Activated CD4-positive, alpha-beta memory T cell treated with anti-CD3 and anti-CD28 coated beads, Interleukin-2, amount 10 ng/mL, durations not matched to agents 7 days and 5 days (primary cell): ENCODE measurements at places on chromosomes 2 and 18. TPM values are rescaled to one million over a fixed set of nuclear protein-coding genes. Genes with fewer than 3 reads are reported as not detected.

- DNase-seq: no peak
- H3K4me3 ChIP-seq: peak overlapping the region; percentile 71
- no peaks in the 10 kb centered on the region for H3K27me3 ChIP-seq
- peak overlapping the region; percentile 98 for H3K27ac ChIP-seq
These were observed 68.7 kb downstream of the ZFP36L2 start for GRCh38 chr2:43157506-43158246.

GRCh38 chr2:173401716-173402326, 47.1 kb downstream of the CDCA7 start:
- no peak for DNase-seq
- H3K4me3 ChIP-seq: no peak overlapping the region
- peaks cover 65% of the 10 kb centered on the region for H3K27me3 ChIP-seq

GRCh38 chr2:38945372-38945771, 55.7 kb downstream of the ARHGEF33 start:
- no peak overlapping the region for H3K4me3 ChIP-seq
- H3K27ac ChIP-seq: no peak overlapping the region
- DNase-seq: no peak
- no peaks in the 10 kb centered on the region for H3K36me3 ChIP-seq
- no peaks in the 10 kb centered on the region for H3K4me1 ChIP-seq
- peaks cover 5% of the 10 kb centered on the region for H3K27me3 ChIP-seq

- no peak for DNase-seq
- no peaks in the 10 kb centered on the region for H3K27me3 ChIP-seq
- H3K27ac ChIP-seq: no peak overlapping the region
- H3K4me1 ChIP-seq: no peaks in the 10 kb centered on the region
- peaks cover 3% of the 10 kb centered on the region for H3K36me3 ChIP-seq
- no peak overlapping the region for H3K4me3 ChIP-seq
These were observed 16.7 kb downstream of the CAPN10 start for GRCh38 chr2:240603081-240603835.

Gene CAPN14
- total RNA-seq: 0.35 TPM

Gene ABCG8
- total RNA-seq: not detected

DNA sequence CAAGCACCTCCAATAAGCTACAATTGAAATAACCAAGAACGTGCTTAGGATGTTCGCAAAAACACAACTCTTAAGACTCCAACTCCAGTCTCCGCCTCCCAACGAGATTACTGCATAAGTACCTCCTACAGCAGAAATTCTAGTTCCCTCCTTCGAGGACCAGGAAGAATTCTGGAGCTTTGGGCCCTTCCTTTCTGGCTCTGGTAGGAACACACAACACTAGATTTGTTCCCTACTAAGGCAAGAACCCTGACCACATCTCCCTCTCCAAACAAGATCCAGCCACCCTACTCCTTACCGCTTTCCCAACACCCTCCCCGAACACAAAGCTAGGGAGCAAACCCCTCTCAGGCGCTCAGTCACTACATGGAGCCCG, 721 bp downstream of the ADAM17 start:
- peak overlapping the region; percentile 94 for H3K27ac ChIP-seq
- H3K27me3 ChIP-seq: no peaks in the 10 kb centered on the region
- peaks cover 61% of the 10 kb centered on the region for H3K4me1 ChIP-seq
- peaks cover 14% of the 10 kb centered on the region for H3K36me3 ChIP-seq
- H3K4me3 ChIP-seq: peak overlapping the region; percentile 97

DNA sequence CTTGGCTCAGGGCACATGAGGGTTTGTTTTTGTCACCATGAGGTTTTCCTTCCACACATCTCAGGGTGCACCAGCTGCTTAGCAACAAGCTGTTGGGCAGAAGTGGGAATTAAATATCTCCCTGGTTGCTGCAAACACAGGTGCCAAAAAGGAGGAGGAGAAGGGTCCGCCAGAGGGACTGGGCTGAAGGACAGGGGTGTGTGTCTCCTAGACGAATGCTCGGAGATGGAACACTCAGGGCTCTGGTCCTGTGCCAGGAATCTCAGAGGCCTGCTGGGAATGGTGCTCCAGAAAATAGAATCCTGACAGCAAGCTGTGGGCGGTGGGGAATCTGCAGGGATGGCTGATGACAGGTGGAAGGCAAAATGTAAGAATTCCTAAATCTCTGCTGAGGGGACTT, 94.5 kb downstream of the VSNL1 start:
- H3K36me3 ChIP-seq: no peaks in the 10 kb centered on the region
- H3K27me3 ChIP-seq: no peaks in the 10 kb centered on the region
- H3K4me1 ChIP-seq: no peaks in the 10 kb centered on the region
- DNase-seq: no peak
- no peak overlapping the region for H3K27ac ChIP-seq

Gene SLC4A5
- 3.4 TPM for total RNA-seq

Gene PSD4
- 272 TPM for total RNA-seq

GRCh38 chr2:25712455-25712854, 39.1 kb upstream of the DTNB start:
- DNase-seq: no peak
- H3K4me1 ChIP-seq: peaks cover 14% of the 10 kb centered on the region
- H3K36me3 ChIP-seq: no peaks in the 10 kb centered on the region
- H3K4me3 ChIP-seq: no peak overlapping the region
- no peak overlapping the region for H3K27ac ChIP-seq
- H3K27me3 ChIP-seq: peaks cover 18% of the 10 kb centered on the region

Gene DNAJC5G
- not detected for total RNA-seq

GRCh38 chr2:233059797-233060500, at the start of gene INPP5D:
Gene INPP5D, plus strand, starts transcription at chr2:233060342. Its CDS starts 137 bp downstream, at chr2:233060479.
- peaks cover 44% of the 10 kb centered on the region for H3K36me3 ChIP-seq
- peak; percentile 83 for DNase-seq
- H3K4me3 ChIP-seq: peak within 1 kb of the TSS; percentile 99
- H3K27ac ChIP-seq: peak within 1 kb of the TSS; percentile 84

DNA sequence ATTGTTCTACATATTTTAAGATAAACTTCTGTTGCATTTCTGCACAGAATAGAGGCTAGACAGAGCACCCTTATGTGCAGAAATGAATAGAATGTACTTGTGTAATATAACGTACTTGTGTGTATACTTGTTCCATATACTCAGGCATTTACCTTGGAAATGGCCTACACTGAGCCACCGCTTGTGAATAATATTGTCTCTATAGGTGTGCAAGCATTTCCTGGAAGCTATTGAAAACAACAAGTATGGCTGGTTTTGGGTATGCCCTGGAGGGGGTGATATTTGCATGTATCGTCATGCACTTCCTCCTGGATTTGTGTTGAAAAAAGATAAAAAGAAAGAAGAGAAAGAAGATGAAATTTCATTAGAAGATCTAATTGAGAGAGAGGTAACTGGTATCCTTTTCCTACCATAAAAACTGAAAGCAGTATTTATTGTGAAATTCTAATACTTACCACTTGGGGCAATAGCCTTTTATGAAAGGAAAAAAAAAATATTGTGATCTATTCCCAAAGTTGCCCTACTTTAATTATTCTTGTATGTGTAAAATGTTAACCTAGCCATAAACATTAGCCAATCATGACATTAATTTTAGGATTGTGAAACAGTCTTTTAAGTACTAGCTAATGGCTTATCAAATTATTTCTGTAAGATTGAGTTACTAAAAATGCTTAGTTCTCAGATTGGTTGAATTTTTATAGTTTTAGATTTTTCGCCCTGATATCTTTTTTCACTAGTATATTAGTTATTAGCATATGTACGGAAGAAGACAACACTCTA, 18.0 kb downstream of the ZC3H15 start:
- DNase-seq: no peak
- H3K4me3 ChIP-seq: peak overlapping the region; percentile 34
- H3K4me1 ChIP-seq: peaks cover 8% of the 10 kb centered on the region

DNA sequence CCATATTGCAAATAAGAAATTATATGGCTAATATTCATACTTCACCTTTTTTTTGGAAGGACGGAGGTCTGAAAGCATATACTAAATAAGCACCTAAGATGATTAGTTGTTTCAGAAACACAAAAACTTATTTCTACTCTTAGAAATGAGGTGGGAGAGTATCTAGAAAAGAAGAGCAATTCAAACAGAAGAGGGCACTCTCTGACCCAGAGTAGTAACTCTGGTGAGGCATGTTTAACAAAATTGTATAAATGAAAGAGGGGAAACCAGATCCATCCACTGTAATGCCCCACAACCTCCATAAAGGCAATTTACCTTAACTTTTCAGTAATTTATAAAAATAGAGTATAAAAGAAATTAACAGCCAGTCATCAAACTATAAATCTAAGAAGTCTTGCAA, 669.6 kb upstream of the VRK2 start:
- no peak overlapping the region for H3K4me3 ChIP-seq
- H3K27ac ChIP-seq: no peak overlapping the region
- no peaks in the 10 kb centered on the region for H3K27me3 ChIP-seq
- H3K36me3 ChIP-seq: no peaks in the 10 kb centered on the region
- DNase-seq: no peak
- H3K4me1 ChIP-seq: no peaks in the 10 kb centered on the region

DNA sequence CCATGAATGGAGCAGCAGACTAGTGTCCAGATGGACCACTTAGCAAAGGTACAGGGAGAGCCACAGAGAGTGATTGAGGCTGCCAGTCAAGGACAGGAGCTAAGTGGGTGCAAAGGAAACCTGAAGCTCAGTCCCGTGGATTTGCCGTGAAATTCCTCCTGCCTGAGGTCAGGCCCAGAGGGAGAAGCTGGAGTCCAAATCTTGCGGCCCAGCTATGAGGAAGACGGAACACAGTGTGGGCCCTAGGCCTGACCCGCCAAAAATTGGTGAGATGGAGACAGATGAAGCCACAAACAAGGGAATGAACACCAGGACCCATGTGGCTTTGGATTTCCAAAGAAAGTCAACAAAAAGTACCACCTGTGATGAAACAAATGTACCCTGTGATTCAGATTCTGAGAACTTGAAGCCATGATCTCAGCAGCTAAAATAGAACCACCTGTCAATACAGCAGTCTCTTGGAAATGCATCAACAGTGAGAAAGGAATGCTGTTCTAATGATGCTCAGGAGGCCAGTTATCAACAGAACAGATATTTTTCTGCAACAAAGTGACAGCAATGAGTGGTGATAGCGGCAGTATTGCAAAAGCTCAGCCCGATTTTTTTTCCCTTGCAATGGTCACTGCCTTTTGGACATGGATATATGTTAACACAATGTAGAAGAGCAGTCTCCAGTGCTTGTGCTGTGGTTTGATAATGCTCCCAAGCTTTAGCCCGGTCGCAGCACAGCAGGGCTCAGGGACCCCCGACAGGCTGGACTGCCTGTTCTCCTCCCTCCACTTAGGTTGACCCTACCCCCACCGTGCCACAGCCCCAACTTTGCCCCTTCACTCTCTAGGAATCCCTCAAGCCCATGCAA, 10.7 kb downstream of the COL6A3 start:
- no peaks in the 10 kb centered on the region for H3K36me3 ChIP-seq
- no peaks in the 10 kb centered on the region for H3K27me3 ChIP-seq
- H3K4me3 ChIP-seq: no peak overlapping the region
- H3K4me1 ChIP-seq: no peaks in the 10 kb centered on the region
- H3K27ac ChIP-seq: no peak overlapping the region

Gene C2orf66
- 0.33 TPM for total RNA-seq

DNA sequence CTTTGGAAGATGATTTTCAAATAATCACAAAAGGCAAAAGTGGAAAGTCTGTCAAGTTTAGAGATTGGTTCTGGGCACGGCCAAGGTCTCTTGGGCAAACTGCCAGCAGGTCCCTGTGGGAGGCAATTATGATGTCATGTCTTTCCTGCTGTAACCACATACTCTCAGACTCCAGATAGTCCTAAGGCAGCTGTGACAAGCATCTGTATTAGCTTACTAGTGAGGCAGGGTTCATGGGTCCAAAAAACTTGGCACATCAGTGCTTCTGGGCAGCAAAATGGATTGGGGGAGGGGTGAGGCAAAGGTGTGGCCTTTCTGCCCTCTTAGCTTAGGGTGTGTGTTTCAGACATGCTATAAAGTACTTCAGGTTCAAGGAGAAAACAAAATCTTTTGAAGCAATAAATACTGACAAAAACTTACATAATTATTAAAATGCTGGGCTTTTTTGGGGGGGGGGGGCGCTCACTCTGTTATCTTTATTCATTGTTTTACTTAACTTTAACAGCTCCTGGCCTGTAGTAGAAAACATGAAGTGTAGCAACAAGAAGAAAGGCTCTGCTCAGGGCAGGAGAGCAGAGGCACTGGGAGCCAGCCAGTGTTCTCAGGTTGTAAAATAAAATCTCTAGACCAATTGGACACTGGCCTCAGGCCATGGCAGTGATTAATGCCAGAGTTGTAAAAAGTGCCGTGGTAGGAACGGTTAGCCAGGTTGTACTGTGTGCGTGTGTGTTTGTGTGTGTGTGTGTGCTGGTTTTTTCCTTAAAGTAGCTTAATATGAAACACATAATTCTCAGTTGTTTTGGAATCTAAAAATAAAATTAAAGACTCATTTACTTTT, 14.3 kb upstream of the TANC1 start:
- no peak overlapping the region for H3K4me3 ChIP-seq
- peaks cover 15% of the 10 kb centered on the region for H3K27me3 ChIP-seq
- peaks cover 6% of the 10 kb centered on the region for H3K4me1 ChIP-seq
- peak; percentile 18 for DNase-seq

- peak overlapping the region; percentile 83 for H3K4me3 ChIP-seq
- H3K4me1 ChIP-seq: peaks cover 34% of the 10 kb centered on the region
- DNase-seq: no peak
These were observed 1.2 kb upstream of the CCDC88A start for GRCh38 chr2:55420871-55421270.

DNA sequence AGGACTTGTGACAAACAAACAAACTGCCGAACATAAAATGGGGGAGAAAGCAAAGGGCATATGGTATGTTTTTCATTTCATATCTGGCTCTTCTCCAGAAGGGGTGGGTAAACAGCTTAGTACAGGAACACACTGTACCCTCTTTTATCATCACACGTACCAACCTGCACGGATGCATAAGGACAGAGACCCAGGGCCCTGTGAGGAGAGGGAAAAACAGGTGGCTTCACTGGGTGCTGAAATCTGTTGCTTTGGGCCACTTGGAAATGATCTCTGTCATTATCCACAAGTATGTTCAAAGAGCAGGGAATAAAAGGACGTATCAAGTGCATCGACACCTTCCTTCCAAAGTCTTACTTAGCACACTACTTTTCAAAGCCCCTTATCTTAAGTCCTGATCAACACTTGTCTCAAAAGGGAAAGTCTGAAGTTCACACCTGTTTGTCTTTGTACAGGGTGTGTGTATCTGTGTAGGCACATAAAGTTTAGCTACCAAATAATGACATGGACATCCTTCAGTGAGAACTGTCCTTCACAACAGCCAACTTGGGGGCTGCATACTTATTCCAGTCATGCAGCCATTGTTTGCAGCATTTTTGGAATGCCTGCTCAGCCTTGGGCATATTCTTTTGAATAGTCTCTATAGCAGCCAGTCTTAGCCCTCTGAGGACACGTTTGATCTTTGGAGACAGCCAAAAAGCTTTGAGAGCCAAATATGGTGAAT, 60.6 kb downstream of the IRS1 start:
- peaks cover 5% of the 10 kb centered on the region for H3K36me3 ChIP-seq
- H3K4me1 ChIP-seq: peaks cover 7% of the 10 kb centered on the region
- no peaks in the 10 kb centered on the region for H3K27me3 ChIP-seq
- no peak overlapping the region for H3K4me3 ChIP-seq
- no peak for DNase-seq

GRCh38 chr2:64525317-64525613, 1.1 kb downstream of the AFTPH start:
- peak overlapping the region; percentile 98 for H3K27ac ChIP-seq
- H3K36me3 ChIP-seq: peaks cover 25% of the 10 kb centered on the region
- H3K4me3 ChIP-seq: peak overlapping the region; percentile 97
- peaks cover 44% of the 10 kb centered on the region for H3K4me1 ChIP-seq
- peaks cover 2% of the 10 kb centered on the region for H3K27me3 ChIP-seq

Gene ANKRD36C
- total RNA-seq: 67.6 TPM

GRCh38 chr2:219876931-219877330, 249.5 kb downstream of the SLC4A3 start:
- no peaks in the 10 kb centered on the region for H3K36me3 ChIP-seq
- no peak overlapping the region for H3K27ac ChIP-seq
- H3K4me3 ChIP-seq: no peak overlapping the region
- DNase-seq: no peak
- H3K27me3 ChIP-seq: no peaks in the 10 kb centered on the region
- H3K4me1 ChIP-seq: no peaks in the 10 kb centered on the region
